ENCODE measurements at places on chromosomes 5 and 9. TPM values are rescaled to one million over a fixed set of nuclear protein-coding genes. Genes with fewer than 3 reads are reported as not detected.

The C9orf50 gene
- not detected for total RNA-seq

- no peak for DNase-seq
Measured at GRCh38 chr5:113450462-113450861, 15.7 kb upstream of the TSSK1B start.

DNA sequence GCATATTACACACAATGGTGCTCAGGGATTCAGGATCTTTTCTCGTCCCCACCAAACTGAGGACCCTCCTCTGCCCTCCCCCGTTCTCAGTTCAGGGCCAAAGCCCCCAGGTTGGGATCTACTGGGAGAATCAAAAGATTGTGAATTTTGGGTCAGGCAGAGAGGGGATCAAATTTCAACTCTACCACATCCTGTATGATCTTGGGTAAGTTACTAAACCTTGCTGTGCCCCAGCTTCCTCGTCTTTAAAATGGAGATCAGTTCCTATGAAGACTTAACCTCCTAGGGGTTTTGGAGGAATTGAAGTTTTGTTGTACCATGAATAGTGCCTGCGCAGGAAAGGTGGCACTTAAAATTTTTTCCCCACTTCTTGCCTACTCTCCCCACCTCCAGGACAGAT, 62.4 kb downstream of the RAI14 start:
- no peak for DNase-seq

DNA sequence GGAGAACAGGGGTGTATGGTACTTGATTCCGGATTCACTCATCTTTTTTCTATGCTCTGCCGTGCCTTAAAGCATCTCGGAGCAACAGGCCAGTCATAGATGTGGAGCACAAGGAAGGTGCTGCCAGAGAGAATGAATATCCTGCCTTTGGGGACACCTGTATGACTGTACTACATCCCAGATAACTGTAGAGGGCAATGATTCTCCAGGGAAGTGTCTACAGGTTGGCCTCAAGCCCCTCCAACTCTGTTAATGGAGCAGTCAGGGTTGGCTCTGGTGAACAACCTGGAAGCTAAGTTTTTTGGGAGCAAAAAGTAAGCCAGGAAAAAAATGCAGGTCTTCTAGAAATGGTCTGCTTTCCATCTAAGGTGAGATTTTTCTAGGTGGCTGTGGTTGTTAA, 71.0 kb downstream of the NREP start:
- DNase-seq: no peak

- DNase-seq: no peak
Measured at GRCh38 chr5:100407053-100407452, 128.1 kb upstream of the FAM174A start.

Measured in activated naive CD8-positive, alpha-beta T cell treated with anti-CD3 and anti-CD28 coated beads for 36 hours (primary cell).